ENCODE measurements at places on chromosomes 7 and 10. TPM values are rescaled to one million over a fixed set of nuclear protein-coding genes. Genes with fewer than 3 reads are reported as not detected.

Gene SPDYE11
- not detected for total RNA-seq

Gene KNDC1
- not detected for total RNA-seq

Gene TRIM74
- total RNA-seq = not detected

Gene STK31
- total RNA-seq = 0.13 TPM

GRCh38 chr10:71648254-71648932, 71.2 kb downstream of the C10orf105 start:
- DNase-seq = no peak

GRCh38 chr10:18224626-18225445, 84.6 kb downstream of the CACNB2 start:
- DNase-seq = no peak

DNA sequence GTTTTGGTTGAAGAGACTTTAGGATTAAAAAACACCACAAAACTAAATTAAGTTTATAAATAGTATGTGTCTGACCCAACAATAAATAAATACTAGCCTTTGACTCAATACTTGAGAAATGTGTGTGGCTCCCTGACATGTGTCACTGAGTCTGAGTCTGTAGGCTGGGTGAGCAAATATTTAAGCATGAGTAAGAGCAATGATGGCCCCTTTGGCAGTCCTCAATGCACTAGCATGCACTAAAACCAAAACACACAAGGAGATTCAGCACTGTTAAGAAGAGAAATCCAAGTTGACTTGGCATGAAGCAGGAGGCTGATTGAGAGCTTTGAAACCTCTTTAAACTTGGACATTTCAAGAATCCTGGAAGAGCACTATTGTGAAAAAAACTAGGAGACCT, 37.1 kb downstream of the CCDC71L start:
- DNase-seq = no peak

GRCh38 chr10:24869354-24870015, 82.9 kb downstream of the PRTFDC1 start:
- no peak for DNase-seq

- no peak for DNase-seq
Measured at GRCh38 chr7:5237286-5237685, 45.5 kb upstream of the SLC29A4 start.

GRCh38 chr10:101056365-101057151, 5.2 kb upstream of the KAZALD1 start:
- no peak for DNase-seq
